ENCODE measurements at places on chromosomes 12 and 14.

GRCh38 chr12:85527192-85527591 lies 247.2 kb downstream of the ALX1 start:
- DNase-seq = no peak

DNA sequence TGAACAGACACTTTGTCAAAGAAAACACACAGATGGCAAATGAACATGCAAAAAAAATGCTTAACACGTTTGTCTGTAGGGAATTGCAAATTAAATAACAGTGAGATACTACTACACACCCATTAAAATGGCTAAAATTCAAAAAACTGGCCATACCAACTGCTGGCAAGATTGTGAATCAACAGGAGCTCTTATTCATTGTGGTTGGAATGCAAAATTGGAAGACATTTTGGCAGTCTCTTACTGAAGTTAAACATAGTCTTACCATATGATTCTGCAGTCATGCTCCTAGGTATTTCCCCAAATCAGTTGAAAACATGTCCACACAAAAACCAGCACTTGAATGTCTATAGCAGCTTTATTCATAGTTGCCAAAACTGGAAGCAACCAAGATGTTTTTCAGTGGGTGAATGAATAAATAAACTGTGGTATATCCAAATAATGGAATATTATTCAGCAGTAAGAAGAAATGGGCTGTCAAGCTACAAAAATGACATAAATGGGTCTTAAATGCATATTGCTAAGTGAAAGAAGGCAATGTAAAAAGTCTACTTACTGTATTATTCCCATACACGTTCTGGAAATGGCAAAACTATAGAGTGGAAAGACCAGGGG lies 91.4 kb downstream of the PLEKHA5 start:
- DNase-seq = no peak

DNA sequence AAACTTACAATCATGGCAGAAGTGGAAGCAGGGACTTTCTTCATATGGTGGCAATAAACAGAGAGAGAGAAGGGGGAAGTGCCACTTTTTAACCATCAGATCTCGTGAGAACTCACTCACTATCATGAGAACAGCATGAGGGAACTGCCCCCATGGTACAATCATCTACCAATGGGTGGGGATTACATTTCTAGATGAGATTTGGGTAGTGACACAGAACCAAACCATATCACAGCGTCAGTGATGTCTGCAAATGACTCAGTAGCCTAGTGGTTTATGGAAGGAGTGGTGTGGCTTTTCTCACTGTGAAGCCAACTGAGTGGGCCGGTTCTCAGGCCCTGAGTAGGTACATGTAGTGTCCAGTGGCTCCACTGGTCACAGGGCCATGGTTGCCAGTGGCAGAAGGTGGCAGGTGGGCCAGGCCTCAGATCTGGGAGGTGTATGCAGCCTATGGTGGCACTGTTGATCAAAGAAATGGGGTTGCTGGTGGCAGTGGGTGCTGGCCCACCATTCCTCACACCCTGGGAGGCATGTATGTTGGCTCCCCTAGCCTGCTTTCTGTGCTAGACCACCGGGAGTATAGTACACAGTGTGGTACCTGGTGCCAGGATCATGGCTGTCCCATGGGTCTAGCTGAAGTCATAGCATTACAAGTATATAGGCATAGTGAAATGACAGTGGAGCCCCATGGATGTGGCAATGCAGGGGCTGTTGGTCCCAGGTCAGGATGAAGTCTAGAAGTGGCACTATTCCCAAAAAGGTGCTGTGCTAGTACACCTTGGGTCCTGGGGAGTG lies 191.9 kb downstream of the NUBPL start:
- DNase-seq = no peak

GRCh38 chr12:117046011-117046369 lies 53.2 kb downstream of the TESC start:
- DNase-seq = no peak

DNA sequence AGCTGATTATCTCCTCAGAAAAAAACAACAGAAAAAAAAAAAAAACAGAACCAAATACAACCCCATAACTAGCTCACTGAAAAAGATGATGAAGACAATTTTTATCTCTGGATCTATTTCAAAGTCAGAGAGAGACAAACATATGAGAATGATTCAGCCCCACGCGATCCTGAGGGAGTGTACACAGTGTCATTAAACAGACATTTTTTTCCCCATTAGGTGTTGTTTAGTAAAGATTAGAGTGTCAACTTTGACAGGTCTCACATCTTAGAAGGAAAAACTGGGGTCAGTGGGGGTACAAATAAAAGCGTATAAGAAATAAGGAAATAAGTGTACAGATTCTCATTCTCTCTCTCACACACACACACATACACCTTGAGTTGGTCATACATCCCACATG lies 635.4 kb downstream of the NRXN3 start:
- no peak for DNase-seq

GRCh38 chr12:132702640-132703039 lies 8.0 kb upstream of the PGAM5 start:
- DNase-seq = no peak

DNA sequence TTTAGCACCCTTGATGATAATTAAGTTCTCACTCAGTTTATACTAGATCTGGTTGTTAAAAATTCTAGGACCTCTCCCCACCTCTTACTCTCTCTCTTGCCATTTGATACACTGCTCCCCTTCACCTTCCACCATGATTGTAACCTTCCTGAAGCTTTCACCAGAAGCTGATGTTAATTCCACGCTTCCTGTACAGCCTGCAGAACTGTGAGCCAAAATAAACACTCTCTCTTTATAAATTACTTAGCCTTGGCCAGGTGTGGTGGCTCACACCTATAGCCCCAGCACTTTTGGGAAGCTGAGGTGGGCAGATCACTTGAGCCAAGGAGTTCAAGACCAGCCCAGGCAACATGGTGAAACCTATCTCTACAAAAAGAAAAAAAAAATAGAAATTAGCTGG lies 11.1 kb upstream of the HECTD4 start:
- DNase-seq = no peak

- no peak for DNase-seq
These were observed 327.7 kb downstream of the RAD51B start for GRCh38 chr14:68147303-68147702.

GRCh38 chr14:50545618-50546017 lies 13.2 kb upstream of the MAP4K5 start:
- no peak for DNase-seq

GRCh38 chr14:103624860-103625259 lies 4.2 kb upstream of the KLC1 start:
- peak; percentile 25 for DNase-seq

- DNase-seq = no peak
These were observed 263.7 kb upstream of the SEL1L start for GRCh38 chr14:81797315-81797714.

DNA sequence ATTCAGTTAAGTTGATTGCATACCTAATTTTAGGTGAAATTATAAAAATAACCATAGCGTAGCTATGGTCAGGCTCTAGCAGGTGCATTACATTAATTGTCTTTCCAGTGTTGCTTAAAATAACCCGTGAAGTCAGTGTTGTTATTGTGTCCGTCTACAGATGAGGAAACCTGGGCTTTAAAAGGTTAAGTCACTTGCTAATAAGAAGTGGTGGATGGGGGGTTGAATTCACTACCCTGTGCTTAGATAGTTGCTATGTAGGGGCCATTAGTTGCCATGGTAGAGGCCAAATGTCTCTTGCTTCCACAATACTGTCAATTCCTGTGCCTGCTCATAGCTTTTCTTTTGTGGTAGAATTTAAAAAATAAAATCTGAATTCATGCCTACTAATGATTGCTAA lies 174.8 kb downstream of the PELI2 start:
- DNase-seq = no peak

DNA sequence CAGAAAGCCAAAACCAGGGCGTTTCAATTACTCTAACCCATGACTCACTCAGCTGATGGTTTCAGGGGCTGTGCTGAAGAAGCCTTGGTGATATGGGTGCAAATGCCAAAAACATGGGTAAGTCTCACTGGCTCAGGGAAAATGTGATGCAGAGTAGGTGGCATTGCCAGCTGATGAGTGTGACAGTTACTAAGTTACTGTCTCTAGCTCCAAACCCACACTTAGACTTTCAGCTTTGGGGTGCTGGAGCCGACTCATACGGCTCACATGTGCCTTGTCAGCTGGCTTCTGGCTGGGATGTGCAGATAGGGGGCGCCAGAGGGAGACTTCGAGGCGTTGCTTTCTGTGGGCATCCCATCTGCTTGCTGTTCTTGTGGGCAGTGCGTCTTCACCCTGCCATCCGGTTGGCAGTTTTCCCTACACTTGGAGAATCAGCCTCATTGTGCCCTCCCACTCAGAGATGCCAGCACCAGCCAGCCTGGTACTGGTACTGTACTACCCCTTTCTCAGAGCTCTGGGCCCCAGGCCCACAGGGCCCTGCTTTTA lies 11.1 kb upstream of the KRT7 start:
- DNase-seq = peak; percentile 100

DNA sequence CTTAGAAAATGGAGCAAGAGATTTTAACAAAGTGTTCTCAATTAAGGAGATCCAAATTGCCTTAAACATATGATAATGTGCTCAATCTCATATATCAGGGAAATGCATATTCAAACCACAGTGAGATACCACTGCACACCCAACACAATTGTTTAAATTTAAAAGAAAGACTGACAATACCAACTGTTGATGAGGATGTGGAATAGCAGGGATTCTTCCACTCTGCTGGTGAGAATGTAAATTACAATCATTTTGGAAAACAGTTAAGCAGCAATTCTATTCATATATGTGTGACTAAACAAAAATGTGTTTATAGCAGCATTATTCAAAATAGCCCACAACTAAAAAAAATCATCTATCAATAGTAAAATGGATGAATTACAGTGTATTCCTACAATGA lies 144.2 kb downstream of the KICS2 start:
- DNase-seq = no peak

DNA sequence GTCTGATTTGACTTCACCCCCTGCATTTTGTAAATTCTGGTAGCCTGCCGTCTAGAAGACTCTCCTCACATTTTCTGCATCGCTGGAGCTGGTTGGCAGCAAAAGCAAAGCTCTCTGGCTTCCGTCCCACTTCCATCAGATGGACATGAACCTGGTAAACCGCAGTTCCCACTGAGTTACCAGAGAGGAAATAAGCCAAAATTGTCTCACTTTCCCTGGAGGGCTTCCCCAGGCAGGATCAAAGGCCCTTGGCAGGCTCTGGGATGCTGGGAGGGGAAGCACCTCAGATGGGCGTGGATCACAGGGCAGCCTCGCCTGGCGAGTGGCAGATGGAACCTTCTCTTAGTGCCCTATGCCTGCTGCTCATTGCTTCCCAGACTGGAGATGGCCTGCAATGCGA lies 243.5 kb downstream of the TMEM132C start:
- no peak for DNase-seq

Data from T1000 (cell line).